ENCODE measurements at places on chromosomes 3 and 15.
A peak's percentile ranks its signal among the peaks of the same experiment; 100 is the strongest.

DNA sequence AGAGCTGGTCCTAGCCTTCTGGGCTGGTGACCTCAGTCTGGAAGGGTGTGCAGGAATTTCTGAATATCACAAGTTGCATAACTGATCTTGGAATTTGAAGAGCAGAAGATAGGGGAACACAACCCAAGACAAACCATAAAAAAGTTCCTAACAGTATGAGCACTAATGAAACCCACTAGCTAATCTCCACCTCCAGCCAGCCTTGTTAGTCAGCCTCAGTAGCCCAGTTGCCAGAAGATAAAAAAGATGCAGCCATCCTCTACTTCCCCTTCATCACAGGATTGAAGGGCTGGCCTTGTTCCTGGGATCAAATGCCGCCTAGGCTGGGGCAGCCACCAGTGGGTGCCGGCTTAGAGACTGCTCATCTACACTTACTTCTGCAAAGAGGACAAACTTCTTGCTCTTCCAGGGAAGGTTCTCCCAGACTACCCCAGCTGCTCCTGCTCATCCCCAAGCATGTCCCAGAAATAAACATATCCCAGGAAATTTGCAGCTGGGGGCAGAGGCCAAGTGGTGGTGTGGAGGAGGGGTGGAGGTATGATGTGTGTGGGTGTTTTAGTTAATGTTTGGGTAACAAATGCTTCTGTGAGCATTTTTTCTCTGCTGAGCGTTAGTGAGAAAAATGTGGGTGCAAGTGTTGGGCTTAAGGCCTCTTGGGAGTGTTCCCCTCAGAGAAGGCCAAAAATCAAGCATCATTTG lies 9.2 kb upstream of the ITGA11 start:
- DNase-seq, result no peak

DNA sequence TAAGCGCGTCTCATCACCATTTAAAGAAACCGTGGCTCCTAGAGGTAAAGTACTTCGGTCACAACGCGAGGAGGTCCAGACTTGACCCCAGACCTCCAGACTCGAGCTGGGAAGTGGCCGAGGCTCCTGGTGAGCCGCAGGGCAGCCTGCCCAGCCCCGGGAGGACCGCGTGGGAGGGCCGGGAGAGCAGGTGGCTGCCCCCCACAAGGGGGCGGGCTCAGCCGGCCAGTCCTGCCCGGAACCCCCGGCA lies at the start of gene SLC27A2:
Gene SLC27A2, plus strand, starts transcription at position 228 of the 250 bp plus-strand sequence. CDS start 232 bp downstream, outside the sequence.
- DNase-seq, result no peak

GRCh38 chr3:196472286-196472685 lies 31.3 kb downstream of the RNF168 start:
- DNase-seq, result no peak

DNA sequence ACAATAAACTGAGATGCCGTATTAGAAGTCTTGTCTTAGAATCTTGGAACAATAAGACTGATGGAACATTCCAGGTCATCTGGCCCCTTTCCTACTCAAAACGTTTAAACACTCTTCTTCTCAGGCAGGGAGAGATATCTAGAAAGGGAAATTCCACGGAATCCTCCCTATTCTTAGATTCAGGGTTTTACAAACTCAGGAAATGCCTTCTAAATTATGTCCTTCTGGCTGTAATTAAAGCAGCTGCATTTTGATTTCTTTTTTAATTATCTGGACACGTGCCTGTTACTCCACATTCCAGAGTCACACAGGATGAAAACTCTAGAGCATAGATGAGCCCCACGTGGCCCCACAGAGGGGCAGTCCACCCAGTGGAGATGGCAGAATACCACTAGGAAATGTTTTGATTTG lies 41.5 kb upstream of the MTMR10 start:
- no peak for DNase-seq

- no peak for DNase-seq
These were observed 172.0 kb downstream of the STT3B start for GRCh38 chr3:31704591-31705179.

DNA sequence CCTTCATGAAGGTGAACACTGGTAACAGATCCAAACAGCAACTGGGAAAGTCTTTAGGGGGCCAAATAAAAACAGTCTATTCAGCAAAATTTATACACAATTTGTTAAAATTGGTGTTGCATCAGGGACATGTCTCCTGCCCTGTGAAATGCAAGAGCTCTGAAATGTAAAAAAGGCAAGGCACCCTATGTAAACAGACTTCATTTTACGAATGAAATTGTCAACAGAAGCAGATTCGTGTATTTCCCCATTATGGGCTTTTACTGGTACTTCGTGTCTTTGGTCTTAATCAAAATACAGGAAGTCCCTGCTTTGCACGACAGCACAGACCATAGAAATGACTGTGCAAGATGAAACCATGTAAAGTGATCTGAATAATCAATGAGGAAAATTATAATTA lies 127.3 kb upstream of the THBS1 start:
- no peak for DNase-seq

GRCh38 chr3:9080163-9080562 lies 116.9 kb upstream of the RAD18 start:
- DNase-seq, result no peak

DNA sequence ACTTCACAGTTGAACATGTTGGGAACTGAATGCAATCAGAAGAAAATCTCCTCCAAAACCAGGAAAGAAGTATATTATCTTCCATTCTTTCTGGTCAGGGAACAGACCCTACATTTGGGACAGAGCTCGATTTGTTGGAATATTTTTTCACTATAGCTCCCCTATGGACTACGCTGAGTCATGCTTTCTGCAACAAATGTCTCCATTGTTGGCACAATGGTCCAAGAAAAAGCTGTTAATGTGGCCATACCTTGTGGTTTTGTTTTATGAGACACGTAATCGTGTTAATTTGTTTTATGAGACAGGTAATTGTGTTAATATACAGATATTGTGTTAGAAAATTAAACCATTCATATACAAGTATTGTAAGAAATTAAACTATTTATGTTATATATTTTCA lies 101.4 kb downstream of the TGFBR2 start:
- DNase-seq, result no peak

DNA sequence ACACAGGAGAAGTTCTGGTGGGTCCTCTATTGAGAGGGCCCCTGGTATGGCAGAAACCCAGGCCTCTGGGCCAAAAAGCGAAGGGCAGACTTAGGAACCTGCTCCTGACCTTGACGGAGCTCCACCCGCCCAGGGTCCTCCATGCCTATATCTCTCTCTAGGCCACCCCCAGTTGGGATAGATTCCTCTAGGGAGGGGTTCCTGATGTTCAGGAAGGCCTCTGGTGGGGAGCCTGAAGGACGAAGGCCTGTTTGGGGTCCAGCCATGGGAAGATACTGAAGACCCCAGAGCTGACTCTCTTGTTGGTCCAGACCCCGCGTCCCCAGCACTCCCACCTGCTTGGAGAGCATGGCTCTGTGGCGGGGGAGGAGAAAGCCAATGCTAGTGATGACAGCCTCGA lies 104.2 kb downstream of the CORO2B start:
- no peak for DNase-seq

GRCh38 chr3:172675441-172676193 lies 35.2 kb downstream of the NCEH1 start:
- no peak for DNase-seq

GRCh38 chr15:80996247-80996646 lies 4.5 kb upstream of the TLNRD1 start:
- no peak for DNase-seq

DNA sequence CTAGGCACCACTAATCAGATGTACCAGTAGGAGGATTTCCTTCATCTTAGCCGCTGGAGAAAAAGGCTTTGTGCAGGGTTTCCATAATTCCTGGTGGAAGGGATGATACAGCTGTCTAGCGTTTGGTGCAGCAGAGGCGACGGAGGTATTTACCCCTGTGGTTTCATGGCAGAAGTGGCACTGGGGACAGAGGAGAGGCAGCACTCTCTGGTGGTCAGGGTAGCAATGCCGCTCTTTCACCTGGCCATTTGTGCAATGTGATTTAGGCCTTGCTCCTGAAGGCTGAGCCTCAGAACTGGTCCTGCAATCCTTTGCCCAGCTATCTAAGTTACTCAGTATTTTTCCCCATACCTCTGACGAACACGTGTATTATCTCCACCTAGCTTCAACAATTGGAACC lies 47.1 kb upstream of the BNIP2 start:
- DNase-seq, result no peak

- no peak for DNase-seq
These were observed 30.8 kb downstream of the CHCHD4 start for GRCh38 chr3:14093831-14094230.

GRCh38 chr3:31077021-31077601 lies 182.7 kb upstream of the GADL1 start:
- peak; percentile 41 for DNase-seq

- no peak for DNase-seq
These were observed 36.9 kb upstream of the PIAS1 start for GRCh38 chr15:68017201-68017600.

DNA sequence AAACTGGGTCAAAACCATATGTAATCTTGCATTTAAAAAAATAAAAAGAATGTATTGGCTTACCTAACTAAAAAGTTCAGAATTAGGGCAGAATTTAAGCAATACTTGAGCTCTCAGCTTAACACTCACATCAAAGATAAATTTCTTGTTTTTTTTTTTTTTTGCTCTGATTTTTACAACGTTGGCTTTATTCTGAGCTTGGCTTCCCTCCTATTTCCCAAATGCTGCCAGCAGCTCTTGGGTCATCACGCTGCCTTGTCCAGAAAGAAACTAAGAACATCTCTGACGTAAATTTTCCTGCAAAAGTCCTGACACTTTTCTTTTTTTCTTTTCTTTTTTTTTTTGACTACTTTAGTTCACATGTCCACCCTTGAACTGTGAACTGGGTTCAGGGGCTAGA lies 150.6 kb upstream of the TGFBR2 start:
- DNase-seq, result no peak

- DNase-seq, result no peak
These were observed at the start of gene GJD2 for GRCh38 chr15:34754674-34755418. GJD2 (minus strand) TSS chr15:34754998; CDS start chr15:34754488, 510 bp downstream.

DNA sequence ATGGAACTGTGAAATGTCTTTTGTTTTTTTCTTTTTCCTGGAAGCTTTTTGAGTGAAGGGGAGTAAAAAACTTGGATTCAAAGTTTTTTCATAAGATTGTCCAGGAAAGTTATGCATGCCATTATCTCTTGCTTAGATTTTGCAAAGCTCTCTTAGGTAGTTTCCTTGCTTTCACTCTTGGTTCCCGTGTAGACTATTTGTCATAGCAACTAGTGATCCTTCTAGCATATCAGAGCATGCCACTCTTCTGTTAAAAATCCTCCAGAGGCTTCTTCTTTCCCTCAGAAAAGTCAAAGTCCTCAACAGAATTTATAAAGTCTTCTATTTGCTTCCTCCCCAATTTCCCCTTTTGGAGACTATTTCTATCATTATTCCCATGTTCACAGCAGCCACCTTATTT lies 21.1 kb downstream of the GTF2E1 start:
- DNase-seq, result no peak

GRCh38 chr3:149319750-149320149 lies 13.7 kb downstream of the TM4SF18 start:
- no peak for DNase-seq

DNA sequence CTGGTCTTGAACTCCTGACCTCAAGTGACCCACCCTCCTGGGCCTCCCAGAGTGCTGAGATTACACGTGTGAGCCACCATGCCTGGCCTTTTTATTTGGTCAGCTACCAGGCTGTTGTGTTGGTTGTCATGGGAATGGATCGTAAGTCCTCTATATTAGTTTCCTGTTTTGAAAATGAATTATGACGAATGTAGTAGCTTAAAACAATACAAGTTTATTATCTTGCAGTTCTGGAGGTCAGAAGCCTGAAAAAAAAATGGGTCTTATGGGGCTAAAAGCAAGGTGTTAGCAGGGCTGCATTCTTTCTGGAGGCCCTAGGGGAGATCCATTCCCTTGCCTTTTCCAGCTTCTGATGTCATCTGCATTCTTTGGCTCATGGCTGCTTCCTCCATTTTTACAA lies 25.1 kb upstream of the HERC1 start:
- no peak for DNase-seq

DNA sequence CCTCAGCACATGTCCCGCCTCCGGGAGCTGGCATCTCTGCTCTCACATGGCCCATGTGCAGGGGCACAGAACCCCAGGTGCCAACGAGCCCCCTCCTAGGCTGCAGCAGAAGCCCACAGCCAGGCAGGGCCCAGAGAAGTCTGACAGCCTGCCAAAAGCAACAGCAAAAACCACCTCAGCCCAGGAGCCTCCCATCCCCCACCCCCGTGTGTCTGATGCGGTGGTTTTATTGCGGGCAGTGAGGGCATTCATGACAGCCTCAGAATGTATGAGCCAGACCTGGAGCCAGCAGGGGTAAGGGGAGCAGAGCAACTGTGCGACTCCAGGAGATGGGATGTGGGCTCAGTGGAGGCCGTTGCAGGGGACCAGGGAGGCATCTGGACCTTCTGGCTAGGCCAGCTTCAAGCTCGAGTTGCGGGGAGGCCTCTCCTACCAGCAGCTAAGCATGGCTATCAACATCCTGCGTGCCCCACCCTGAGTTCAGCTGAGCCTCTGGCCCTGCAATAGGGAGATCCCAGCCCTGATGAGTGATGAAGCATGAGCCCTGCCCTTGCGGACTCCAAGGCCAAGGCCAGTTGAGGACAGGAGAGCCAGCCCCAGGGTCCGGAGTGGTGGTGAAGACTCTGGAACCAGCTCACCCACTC lies 52.5 kb downstream of the CYP11A1 start:
- peak; percentile 4 for DNase-seq

- no peak for DNase-seq
These were observed 107.1 kb downstream of the ATG7 start for GRCh38 chr3:11379238-11379823.

DNA sequence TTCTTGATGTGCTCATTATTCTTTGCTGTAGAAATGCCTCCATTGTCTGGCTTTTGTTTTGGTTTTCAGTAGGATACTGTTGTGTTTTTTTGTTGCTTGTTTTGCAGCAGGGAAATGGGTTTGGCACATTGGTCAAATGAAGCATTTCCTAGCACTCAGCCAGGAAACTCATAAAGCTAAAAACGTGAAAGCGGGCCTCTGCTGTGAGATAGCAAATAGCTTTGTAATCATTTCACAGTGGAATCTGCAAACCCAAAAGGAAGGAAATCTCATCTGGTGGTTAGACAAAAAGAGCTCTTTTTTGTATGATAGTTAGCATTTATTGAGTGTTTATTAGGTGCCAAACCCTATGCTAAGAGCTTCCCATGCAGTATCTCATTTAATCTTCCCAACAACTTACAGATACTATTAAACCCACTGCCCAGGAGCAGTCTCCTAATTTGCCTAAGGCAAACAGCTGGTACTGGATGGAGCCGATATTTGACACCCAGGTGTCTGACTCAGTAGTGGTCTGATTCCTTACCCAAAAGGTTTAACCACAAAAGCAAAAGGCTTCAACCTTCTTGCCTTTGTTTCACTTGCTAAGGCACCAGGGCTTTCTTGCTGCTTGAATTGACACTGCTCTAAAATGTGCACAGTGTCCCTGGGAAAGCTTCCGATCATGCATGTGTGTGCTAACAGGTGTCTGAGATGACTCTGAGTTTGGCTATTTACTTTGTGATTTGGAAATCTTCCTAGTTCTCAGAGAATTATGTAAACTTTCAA lies 527.9 kb upstream of the MDFIC2 start:
- DNase-seq, result no peak
